Neural crest cell (in vitro differentiated cells): ENCODE measurements at places on chromosomes 1 and 21. TPM values are rescaled to one million over a fixed set of nuclear protein-coding genes. Genes with fewer than 3 reads are reported as not detected.

GRCh38 chr1:201216395-201217085 is 25.9 kb downstream of the IGFN1 start:
- H3K27ac ChIP-seq = no peak overlapping the region
- peaks cover 3% of the 10 kb centered on the region for H3K27me3 ChIP-seq
- DNase-seq = no peak
- no peak overlapping the region for H3K4me3 ChIP-seq
- H3K4me1 ChIP-seq = no peaks in the 10 kb centered on the region

- no peak overlapping the region for H3K4me3 ChIP-seq
- peak; percentile 83 for DNase-seq
- peaks cover 14% of the 10 kb centered on the region for H3K27me3 ChIP-seq
Measured at GRCh38 chr1:175146529-175147213, 45.9 kb downstream of the KIAA0040 start.

- H3K27me3 ChIP-seq = peaks cover 30% of the 10 kb centered on the region
- H3K4me1 ChIP-seq = no peaks in the 10 kb centered on the region
- H3K36me3 ChIP-seq = no peaks in the 10 kb centered on the region
- no peak for DNase-seq
- H3K4me3 ChIP-seq = no peak overlapping the region
Measured at GRCh38 chr1:207309745-207310273, 11.7 kb upstream of the CD55 start.

GRCh38 chr1:183739082-183739481 is 65.8 kb upstream of the RGL1 start:
- no peak for DNase-seq
- no peaks in the 10 kb centered on the region for H3K27me3 ChIP-seq
- H3K27ac ChIP-seq = no peak overlapping the region

DNA sequence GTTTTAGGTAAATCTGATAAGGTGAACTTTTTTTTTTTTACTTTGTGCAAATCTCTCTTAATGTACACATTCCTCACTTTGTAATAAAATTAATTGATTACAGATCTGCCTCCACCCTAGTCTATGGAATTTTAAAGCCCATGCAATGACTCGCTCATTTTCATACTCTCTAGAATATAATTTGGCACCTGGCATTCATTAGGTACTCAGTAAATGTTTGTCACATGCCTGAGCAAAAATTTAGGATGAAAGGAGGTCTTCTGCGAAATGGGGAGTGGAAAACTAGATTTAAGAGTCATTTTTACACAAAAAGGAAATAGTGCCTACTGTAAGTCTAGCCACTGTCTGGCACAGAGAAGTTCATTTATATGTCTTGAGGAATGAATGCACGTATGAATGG is 350.1 kb downstream of the DPYD start:
- no peak for DNase-seq
- no peak overlapping the region for H3K27ac ChIP-seq
- H3K27me3 ChIP-seq = no peaks in the 10 kb centered on the region
- no peaks in the 10 kb centered on the region for H3K36me3 ChIP-seq
- H3K4me1 ChIP-seq = no peaks in the 10 kb centered on the region

- no peak for DNase-seq
- H3K36me3 ChIP-seq = no peaks in the 10 kb centered on the region
- H3K4me3 ChIP-seq = no peak overlapping the region
- H3K27me3 ChIP-seq = peaks cover 19% of the 10 kb centered on the region
- no peak overlapping the region for H3K27ac ChIP-seq
- H3K4me1 ChIP-seq = no peaks in the 10 kb centered on the region
Measured at GRCh38 chr1:158962983-158963382, 31.6 kb downstream of the PYHIN1 start.

The SH2D5 gene
- 3.2 TPM in 2 replicates for total RNA-seq
